SK-MEL-5 (cell line): ENCODE measurements at places on chromosomes 13 and 19.
A peak's percentile ranks its signal among the peaks of the same experiment; 100 is the strongest.

DNA sequence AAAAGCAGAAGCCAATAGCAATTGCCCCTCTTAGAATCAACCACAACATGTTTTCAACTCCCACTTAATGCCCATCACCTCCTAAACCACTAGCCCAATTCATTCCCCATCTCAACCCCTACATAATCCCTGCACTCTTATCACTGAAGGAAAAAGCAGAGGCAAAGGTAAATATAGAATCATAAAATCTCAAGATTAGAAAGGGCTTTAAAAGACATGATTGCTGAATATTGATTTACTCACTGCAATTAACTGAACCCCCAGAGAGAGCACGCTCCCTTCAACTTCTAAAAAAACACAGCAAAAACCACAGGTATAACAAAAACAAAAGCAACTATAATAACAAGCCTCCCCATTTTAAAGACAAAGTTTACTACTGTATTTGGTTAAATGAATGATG, 15.1 kb upstream of the POU4F1 start:
- DNase-seq = no peak

DNA sequence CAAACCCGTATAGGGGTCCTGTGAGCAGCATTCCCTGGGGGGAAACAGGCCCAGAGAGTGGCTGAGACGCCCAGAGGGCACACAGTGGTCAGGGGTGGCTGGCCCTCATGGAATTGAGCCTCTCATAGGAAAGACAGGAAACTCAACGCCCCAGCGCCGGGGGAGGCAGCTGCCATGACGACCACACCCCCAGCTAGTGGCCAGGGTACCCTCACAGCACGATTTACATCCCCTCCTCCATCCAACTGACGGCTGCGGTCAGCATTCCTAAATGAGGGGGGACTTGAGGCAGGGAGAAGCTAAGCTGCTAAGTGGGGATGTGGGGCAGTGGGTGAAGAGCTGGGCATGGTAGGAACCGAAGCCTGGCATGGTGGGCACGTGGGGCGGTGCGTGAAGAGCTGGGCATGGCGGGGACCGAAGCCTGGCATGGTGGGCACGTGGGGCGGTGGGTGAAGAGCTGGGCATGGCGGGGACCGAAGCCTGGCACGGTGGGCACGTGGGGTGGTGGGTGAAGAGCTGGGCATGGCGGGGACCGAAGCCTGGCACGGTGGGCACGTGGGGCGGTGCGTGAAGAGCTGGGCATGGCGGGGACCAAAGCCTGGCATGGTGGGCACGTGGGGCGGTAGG, 10.0 kb downstream of the MED16 start:
- no peak for DNase-seq

DNA sequence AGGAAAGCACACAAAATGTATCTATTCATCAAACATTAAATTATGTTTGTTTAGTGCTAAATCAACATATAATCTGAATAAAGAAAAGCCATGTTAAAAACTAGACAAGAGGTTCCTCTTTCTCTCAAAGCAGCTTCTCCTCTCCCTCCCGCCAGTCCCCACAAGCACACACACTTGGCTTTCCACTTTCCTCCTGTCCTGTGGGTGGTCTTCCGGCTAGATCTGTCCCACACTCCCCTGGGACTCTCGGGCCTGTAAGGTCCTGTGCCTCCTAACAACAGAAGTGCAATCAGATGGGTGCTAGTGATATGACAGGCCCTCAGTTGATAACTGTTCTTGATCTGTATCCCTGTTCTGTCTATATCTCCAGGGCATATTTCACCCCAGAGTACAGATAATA, 45.6 kb upstream of the RAP2A start:
- no peak for DNase-seq

GRCh38 chr19:2811735-2812413, 7.8 kb upstream of the ZNF554 start:
- no peak for DNase-seq

- DNase-seq = peak; percentile 60
These were observed 30.1 kb upstream of the OBI1 start for GRCh38 chr13:78689011-78689410.

- DNase-seq = no peak
These were observed 36.7 kb downstream of the INTS6 start for GRCh38 chr13:51416107-51416506.

DNA sequence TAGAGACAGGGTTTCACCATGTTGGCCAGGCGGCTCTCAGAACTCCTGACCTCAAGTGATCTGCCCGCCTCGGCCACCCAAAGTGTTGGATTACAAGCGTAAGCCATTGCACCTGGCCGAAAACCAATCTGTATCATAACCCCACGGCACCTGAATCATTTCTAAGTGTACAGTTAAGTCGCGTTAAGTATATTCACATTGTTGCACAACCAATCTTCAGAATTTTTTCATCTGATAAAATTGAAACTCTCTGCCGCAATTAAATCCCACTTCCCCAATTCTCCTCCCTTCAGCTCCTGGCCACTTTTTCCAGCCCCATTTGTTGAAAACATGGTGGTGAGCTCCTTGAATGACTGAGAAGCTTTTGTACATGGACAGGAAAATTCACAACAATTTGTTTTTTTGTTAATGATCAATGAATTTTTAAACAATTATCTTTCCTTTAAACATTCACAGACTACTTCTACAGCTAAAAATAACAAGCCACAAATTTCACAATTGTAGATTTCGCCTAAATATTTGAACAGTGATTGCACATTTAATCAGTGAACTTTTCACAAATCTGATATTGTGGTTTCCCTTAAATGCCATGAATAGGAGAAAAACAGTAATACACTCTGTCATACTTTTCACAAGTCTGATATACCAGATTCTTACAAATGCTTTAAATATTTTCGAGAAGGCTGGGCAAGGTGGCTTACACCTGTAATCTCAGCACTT, 13.8 kb downstream of the FGF21 start:
- DNase-seq = no peak
